ENCODE measurements at places on chromosomes 13 and 19.
A peak's percentile ranks its signal among the peaks of the same experiment; 100 is the strongest.

DNA sequence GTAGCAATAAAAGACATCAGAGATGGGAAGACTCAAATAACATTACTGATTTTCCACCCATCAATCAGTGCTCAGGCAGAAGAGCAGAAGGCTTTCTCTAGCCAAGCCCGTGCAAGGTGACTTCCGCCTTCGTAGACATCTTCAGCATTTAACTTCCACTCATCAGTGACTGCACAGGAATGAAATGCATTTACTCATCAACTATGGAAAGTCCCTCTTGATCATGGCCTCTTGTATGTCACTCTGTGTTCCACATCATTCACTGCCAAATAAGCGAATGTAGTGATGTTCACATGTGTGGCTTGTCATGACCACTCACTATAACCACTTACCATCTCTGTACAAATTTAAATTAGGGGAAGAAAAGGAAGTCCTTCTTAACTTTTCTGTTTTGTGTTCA, 49.4 kb downstream of the SACS start:
- no peak for DNase-seq

DNA sequence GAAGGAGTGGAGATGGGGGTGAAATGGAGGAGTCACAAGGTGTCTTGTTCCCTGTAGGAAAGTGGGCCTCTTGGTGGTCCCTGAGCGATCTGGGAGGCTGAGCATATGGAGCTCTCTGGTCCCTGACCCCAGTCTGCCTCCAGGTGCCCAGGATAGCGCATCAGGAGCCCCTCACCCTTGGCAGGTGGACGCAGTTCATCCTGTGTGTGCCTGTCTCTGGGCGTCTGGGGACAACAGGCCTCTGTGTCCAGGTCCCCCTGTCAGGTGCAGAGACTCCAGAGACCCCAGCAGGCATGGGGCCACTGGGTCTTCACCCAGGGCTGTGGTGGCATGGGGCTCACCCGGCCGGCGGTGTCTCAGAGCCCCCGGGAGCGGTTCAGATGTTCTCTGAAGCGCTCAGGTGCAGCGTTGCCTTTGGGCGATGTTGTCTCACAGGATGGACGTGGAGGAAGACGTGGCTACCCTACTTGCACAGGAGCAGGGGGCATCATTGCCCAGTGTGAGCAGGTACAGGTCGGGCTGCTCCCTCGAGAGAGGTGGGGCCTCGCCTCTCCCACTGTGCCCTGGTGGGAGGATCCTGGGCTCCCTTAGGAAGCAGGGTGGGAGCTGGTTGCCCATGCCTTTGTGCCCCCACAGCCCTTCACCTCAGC, 58.1 kb upstream of the TPM4 start:
- DNase-seq = no peak

- DNase-seq = no peak
These were observed 9.8 kb upstream of the CLN5 start for GRCh38 chr13:76982061-76982460.

DNA sequence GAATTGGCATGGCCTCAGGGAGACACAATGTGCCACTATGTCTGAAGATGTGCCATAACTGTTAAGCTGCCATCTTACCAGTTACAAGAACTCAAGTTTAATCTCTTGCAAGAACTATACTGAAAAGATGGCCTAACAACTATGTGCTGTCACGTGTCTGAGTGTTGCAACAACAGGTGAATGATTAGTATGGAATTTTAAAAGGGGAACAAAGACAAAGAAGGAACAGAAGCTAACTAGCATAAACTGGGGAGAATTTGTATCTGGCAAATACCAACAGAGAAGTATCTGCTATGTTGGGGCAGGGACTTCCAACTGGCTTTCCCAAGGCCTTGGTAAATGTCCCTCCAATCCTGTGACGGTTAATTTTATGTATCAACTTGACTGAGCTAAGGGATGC, 11.5 kb upstream of the ACOD1 start:
- no peak for DNase-seq

DNA sequence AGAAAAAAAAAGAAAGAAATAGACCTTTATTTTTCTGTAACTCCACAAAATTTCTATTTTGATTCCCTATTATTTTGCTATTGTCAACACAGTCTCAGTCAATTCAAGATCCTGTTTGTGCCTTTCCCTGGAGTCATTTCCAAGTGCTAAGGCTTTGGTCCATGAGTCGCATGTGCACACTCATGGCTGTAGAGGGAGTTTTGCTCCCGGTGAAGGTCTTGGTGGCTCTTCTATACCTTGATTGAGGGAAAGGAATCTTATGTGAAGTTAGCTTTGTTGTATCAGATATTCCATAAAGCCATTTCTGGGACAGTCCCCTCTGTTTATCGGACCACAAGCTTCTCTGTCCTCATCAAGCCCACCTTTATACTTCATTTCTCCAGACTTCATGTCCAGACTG, 58.7 kb upstream of the ALOX5AP start:
- no peak for DNase-seq

DNA sequence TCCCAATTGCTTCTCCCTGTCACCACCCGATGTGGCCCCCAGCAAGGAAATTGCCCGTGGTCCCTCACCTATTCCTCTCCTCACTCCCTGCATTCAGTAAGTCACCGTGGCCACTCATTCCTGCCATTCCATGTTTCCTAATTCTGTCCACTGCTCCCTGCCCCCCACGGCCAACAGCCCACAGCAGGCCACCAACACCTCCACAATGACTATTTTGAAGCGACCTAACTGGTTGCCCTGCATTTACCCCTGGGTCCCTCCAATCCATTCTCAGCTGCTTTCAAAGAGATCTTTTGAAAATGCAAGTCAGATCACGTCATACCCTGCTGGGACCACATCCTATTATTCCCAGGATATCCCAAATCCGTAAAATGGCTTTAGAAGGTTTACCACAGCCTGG, 210.4 kb downstream of the DCLK1 start:
- no peak for DNase-seq

DNA sequence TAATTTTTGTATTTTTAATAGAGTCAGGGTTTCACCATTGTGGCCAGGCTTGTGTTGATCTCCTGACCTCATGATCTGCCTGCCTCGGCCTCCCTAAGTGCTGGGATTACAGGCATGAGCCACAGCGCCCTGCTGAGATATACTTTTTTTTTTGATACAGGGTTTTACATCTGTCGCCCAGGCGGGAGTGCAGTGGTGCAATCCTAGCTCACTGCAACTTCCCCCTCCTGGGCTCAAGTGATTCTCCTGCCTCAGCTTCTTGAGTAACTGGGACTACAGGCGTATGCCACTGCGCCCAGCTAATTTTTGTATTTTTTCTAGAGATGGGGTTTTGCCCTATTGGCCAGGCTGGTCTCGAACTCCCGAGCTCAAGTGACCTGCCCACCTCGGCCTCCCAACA, 2.0 kb downstream of the COLGALT1 start:
- no peak for DNase-seq

- peak; percentile 54 for DNase-seq
These were observed 9.4 kb downstream of the SIRT6 start for GRCh38 chr19:4172861-4173473.

DNA sequence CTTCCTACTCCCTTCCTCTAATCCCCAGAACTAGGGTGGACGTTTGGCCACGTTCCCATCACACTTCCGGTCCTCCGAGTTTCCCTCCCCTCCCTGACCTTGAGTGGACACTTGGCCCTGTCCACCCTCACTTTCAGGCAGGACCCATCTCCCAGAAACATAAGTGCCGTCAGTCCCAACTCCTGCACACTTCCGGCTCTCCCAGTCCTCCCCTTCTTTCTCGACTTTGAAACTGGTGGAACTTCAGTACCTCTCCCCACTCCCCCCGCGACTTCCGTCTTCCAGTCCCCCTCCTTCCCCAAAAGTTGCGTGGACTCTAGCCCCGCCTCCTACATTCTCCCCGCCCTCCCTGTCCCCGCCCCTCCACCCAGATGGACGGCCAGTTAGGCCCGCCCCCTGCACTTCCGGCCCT, 278 bp upstream of the ZNF274 start:
- DNase-seq = peak; percentile 71

DNA sequence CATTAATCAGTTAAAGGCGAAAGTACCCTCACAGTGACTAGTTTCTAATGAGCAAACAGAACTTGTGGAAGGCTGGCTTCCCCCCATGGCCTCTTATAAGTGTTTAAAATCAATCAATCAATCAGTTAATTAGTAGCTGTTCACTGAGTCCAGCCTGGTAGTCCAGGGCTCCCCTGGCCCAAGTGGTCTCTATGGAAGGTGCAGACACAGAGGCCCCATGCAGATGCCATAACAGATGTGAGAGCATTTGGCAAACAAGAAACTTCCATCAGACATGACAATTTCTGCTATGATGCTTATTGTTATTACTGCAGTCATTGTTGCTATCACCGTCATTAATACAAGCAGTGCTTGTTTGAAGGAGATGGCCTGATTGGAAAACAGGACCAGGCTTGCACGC, 179.0 kb upstream of the TSHZ3 start:
- no peak for DNase-seq

DNA sequence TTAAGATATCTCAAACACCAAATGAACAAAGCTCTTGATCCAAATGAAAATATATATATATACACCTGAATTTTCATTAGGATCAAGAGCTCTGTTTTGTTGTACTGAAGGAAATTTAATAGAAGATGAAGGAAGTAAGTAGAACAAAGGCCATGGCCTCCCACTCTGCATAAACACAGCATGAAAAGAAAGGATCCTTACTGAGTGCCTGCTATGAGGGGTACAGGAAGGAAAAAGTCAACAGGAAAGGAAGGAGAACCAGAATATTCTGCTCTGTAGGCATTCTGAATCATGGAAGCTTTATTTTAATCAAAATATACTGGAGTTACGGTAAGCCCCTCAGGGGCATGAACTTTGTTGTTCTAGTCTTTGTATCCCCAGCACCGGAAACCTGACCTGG, 22.1 kb downstream of the TMTC4 start:
- no peak for DNase-seq

GRCh38 chr13:110885966-110886869, 28.7 kb downstream of the ANKRD10 start:
- no peak for DNase-seq

DNA sequence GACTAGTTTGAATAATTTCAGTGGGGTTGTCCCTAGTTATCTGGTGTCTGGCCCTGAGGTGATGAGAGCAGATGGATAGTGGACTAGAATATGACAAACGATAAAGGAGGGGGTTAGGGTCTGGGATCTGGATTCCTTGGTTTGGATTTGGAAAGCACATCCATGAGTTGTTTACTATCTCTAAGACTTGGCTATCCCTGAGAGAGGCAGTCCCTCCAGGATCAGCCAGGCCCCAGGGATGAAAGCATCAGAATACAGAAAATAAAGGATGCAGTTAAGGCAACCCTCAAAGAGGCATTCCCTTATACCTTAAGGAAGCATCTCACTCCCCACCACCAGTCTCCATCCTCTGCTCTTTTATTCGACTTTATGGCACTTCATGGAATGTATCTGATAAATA, 230.7 kb downstream of the NHLRC3 start:
- DNase-seq = no peak

DNA sequence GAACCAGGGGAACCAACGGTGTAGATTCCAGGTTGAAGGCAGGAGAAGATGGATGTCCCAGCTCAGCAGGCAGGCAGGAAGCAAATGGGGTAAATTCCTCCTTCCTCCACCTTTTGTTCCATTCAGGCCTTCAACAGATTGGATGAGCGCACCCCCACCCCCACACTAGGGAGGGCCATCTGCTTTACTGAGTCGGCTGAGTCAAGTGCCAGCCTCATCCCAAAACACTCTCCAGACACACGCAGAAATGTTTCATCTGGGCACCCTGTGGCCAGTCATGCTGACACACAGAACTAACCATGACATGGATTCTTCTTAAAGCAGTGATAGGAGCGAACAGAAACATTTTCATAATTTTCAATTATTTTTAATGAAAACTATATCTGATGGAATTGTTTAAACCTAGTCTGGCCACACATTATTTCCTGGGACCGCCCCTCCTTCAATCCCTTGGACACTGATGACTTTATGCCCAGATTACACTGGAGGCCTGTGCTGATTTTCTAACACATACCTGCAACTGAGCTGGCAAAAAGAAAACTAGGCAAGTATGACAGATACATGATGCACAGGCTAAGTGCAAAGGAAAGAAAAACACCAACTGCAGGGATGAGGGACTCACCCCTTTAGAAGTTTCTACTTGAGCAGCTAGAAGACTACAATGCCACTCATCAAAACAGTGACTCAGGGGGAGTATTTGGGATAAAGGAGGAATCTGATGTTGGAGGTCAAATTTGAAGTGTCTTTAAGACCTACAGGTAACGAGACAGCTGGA, 154.2 kb downstream of the TNFRSF19 start:
- DNase-seq = no peak

DNA sequence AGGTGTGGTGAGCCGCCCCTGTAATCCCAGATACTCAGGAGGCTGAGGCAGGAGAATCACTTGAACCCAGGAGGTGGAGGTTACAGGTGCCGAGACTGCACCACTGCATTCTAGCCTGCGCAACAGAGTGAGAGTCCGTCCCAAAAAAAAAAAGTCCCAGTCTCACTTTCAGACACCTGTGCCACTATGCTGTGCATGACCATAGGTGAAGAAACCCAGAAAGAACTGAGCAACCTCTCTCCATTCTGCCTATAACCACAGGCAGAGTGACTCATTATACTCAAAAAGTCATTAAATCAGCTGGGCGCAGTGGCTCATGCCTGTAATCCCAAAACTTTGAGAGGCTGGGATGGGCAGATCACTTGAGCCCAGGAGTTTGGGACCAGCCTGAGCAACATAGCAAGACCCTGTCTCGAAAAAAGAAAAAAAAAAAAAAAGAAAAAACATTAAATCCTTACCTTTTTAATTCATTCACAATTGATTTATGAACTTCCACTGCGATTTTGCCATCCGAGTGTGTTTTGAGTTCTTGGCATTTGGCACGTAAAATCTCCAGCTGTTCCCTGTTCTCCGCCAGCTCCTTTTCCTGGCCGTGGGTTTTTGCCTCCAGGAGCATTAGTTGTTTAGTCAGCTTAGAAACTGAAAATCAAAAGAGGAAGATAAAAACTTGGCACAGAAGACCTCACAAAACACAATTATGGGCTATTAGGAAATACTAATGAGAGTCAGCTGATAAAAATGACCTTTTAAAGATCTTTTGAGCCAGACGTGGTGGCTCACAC, 45.5 kb upstream of the SLC7A9 start:
- DNase-seq = no peak

- DNase-seq = no peak
These were observed 279.1 kb downstream of the PCDH20 start for GRCh38 chr13:61136515-61136914.

GRCh38 chr19:2048959-2049740, 1.9 kb downstream of the MKNK2 start:
- no peak for DNase-seq

GRCh38 chr13:22735011-22735995, 445.5 kb upstream of the SGCG start:
- no peak for DNase-seq

GRCh38 chr13:87324558-87324957, 346.6 kb upstream of the SLITRK5 start:
- DNase-seq = no peak

GRCh38 chr13:58655086-58655485, 1023.5 kb downstream of the PCDH17 start:
- DNase-seq = no peak

DNA sequence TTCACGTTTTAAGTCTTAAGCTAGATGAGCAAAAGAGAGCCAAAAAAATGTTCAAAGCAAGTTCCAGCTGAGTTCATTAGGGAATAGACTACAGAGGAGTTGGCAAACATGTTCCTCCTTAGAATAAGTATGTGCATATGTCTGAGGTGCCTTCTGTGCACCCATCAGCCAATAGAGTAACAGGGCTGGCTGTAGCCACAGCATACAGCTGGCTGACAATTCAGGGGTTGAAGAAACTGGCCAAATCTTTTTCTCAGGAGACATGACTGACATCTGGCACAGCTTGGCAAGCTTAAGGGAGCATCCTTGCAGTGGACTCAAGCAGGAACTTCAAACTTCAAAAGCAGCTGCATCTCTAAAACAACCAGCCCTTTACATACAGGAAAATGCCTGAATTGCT, 414.8 kb upstream of the PCDH20 start:
- DNase-seq = no peak

- DNase-seq = no peak
These were observed 8.3 kb upstream of the PNMA8B start for GRCh38 chr19:46503848-46504453.

All from activated T-cell treated with anti-CD3 and anti-CD28 coated beads, Interleukin-2, amount 50 U/mL, for 4 hours (primary cell).